ENCODE measurements at places on chromosomes 5 and 9.

- no peak for DNase-seq
Measured at GRCh38 chr9:17488662-17489061, 90.2 kb upstream of the SH3GL2 start.

- DNase-seq, result no peak
Measured at GRCh38 chr5:61993295-61993927, 312.6 kb upstream of the KIF2A start.

DNA sequence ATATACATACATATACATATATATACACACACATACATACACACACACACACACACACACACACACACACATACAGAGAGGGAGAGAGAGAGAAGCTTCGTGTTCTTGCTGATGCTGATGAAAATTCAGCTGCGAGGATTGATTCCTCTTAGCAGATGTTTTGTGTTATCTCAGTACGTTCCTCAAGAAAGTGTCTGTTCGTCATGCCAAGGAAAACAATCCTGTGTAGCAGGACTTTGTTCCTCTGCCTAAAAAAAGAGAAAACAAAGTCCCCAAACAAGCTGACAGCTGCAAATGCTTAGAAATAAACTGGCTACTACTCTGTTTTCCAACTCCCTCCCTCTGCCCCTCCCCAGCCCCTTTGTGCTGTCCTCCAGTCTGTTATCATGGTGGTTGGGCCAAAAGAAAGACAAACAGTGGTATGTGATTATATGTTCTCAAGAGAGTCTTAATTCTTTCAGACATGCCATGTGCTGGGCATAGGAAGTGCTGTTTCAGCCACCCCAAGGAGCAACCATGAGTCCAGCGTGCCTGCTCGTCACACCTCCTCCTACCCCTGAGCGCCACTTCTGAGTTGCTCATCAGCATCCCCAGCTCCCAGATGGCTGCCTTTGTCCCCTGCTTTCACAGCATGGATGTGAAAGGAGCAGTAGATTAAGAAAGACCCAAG, 71.5 kb upstream of the EQTN start:
- no peak for DNase-seq

DNA sequence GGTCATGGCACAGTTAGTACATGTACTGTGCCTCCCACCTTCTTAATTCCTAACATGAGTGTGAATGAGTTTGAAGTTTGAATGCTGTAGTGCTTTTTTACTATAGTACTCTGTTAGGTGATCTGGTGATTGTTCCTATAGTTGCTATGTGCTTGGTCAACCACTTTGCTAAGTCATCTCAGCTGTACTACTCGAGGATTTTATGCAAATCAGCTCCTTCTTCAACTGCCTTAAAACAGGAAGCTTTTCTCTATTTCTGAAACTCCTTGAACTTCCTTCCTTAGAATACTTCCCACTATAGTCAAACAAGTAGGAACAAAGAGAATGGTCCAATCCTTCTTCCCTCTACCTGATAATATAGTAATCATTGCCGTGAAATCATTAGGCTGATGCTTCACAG, 219.6 kb downstream of the CTNND2 start:
- DNase-seq, result no peak

DNA sequence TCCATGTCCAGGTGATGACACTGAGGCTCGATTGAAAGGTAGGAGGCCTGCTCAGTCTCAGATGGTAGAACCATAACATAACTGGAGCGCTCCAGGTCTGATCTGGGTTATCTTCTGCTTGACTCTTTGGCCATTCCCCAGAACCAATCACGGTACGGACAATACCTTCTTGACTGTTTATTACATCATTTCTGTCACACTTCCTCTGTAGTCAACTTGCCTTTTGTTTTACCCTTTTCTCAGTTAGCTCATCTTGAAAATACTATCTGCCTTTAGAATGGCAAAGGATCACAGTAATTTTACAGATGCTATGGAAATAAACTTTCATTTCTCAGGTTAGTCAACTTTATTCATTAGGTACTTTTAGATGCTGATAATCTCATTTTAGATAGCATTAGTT, 22.4 kb downstream of the GLRA1 start:
- no peak for DNase-seq

DNA sequence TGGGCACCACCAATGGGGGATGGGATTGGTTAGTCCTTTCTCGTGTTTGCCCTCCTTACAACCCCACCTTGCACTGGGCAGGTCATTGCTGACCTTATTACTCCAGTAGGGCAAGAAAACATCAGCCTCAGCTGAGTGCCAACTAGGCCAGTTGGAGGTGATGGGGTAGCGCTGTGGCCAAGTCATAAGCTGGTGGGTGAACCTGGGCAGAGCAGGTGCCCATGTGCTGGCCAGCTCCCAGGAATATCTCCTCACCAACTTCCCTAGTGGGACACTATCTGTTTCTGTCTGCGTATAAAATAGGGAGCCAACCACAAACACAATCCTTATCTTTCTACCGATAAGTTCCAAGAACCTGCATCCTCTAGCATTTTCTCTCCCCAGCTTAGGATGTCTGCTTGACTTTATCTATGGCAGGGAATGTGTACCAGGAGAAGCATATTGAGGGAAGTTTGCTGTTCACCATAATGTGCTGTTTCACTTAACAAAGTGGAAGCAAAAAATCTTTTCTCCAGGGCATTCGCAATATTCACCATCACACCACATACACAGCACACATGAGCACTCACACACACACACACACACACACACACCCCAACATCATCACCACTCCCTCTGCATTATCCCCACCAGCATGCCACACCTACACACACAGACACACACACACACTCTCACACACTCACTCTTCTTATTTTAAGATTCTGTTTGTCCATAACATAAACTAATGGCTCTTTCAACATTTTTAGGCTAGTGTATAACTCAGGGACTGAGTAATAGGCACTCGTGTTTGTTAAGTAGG, 390.0 kb downstream of the ENC1 start:
- no peak for DNase-seq

DNA sequence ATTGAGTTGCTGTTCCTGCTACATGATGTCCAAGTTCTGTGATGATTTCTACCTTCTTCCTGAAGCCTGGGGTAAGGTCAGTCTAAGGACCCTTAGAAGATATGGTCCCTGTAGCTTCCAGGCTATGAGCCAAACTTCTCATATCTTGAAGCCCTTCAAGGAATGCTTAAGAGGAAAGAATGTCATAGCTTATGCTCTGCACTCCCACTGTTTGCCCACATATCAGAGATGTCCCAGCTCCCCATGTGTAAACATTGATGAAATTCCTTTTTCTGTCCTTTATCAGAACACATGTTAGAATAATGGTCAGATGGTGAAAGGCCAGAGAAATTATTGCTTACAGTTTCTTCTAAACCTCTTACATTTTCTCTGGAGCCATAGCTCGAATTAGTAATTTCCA, 41.4 kb upstream of the RUSC2 start:
- DNase-seq, result no peak

- DNase-seq, result no peak
Measured at GRCh38 chr5:140348104-140348503, 1.7 kb upstream of the HBEGF start.

DNA sequence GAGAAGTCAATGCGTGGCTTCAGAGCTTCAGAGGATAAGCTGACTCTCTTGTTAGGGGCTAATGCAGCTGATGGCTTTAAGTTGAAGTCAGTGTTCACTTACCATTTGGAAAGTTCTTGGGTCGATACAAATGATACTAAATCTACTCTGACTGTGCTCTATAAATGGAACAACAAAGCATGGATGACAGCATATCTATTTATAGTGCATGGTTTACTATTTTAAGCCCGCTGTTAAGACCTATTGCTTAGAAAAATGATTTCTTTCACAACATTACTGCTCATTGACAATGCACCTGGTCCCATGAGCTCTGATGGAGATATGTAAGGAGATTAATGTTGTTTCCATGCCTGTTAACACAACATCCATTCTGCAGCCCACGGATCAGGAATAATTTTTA, 435.7 kb downstream of the MAT2B start:
- DNase-seq, result no peak

DNA sequence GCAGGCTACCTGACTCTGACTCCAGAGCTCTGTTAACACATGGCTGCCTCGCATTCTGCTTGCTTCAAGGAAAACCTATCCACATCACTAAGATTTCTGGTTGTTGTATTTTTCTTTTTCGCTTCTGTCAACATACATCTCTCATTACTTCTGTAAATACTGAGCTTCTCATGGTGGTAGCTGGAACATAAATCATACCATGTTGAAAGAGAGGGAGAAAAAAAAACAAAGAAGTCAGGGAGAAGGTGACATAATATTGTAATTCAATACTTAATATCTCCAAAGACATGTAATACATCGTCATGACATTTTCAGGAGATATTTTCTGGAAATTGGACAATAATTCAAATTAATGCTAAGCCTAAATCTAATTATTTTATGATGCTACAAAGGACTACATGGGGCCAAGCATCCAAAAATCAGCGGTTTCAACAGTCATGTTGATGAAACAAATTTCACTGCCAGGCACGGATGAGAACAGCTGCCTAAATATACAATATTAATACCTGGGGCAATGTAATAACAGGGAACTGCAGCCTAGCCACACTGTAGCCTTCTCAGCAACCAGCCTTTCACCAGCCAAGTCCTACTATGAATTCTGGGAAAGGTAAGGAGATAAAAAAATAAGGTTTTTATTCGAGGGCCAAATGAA, 332.0 kb downstream of the TRIM32 start:
- no peak for DNase-seq

GRCh38 chr5:58019614-58020013, 440.3 kb downstream of the PLK2 start:
- no peak for DNase-seq

DNA sequence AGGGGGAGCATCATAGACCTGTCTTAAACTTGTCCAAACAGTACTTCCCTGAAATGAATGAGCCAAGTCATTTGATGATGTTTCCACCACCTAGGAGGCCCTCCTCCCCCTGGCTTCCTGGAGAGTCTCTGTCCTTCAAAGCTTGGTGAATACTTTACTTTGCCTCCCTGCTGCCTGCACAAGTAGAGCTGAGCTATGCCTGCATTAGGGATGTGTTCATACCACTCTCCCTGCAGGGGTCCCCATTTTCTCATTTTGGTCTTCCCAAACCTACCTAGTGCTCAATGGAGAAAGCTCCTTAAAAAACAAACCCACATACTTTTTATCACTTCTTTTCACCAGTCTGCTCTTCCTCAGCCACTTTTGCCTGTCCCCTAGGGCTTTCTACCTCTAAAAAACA, 7.7 kb downstream of the CCNI2 start:
- DNase-seq, result no peak

DNA sequence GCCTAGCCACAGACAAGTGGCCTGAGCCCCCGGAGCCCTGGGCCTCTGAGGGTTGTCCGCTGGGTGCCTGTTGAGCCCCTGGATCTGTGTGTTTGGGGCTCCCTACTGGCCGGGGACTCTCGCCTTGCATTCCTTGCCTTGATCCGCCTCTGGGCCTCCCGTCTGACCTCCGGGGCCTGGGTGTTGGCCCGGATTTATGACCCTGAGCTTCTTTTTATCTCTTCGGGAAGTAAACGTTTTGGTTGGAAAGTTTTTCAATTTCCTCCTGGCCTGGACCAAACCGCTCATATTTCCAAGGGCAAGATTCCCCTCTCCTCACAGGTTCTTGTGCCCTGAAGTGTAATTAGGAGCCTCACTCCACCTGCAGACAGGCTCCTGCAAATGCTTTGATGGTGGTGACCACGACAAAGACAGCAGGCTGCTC, 69.3 kb upstream of the EGFLAM start:
- DNase-seq, result no peak

DNA sequence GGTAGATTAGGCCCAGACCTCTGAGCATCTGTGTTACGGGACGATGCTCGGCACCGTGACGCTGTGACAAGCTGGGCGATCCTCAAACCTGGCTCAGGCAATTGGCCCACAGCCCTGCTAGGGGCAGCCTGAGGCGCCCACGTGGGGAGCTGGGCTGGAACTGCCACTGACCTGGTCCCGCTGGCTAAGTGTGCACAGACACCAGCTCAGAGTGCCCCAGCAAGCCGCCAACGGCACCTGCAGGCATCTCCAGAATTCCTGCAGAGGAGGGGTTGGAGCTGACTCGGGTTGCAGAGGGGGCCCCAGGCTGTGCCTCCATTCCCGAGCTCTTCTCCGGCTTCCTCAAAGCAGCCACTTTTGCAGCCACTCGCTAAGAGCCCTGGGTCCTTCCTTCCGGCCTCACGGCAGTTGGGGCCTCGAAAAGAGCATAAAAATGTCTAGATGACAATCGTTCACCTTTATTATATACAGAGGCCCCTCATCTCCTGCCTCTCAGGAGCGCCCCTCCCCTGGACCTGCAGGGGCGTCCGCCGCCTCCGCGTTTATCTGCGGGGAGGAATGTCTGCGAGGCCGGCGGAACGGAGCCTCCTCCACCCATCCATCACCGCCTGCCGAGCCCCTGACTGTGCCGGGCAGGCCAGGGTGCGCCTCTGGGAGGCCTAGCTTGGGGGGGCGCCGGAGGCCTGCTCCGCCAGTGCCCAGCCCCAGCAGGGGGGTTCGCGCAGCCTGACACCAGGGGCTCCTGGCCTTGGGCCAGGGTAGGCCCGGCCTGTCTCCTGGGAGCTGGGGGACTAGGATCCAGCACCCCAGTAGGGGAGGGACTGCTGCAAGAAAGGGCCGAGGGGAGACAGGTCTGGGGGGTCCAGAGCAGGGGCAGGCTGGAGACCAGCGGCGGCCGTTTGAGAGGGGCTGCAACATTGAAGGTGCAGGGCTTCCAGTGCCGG, 144.9 kb downstream of the BARX1 start:
- DNase-seq, result no peak

GRCh38 chr5:74974451-74975091, 77.8 kb downstream of the GCNT4 start:
- no peak for DNase-seq

- no peak for DNase-seq
Measured at GRCh38 chr9:129252937-129253802, 75.1 kb upstream of the IER5L start.

DNA sequence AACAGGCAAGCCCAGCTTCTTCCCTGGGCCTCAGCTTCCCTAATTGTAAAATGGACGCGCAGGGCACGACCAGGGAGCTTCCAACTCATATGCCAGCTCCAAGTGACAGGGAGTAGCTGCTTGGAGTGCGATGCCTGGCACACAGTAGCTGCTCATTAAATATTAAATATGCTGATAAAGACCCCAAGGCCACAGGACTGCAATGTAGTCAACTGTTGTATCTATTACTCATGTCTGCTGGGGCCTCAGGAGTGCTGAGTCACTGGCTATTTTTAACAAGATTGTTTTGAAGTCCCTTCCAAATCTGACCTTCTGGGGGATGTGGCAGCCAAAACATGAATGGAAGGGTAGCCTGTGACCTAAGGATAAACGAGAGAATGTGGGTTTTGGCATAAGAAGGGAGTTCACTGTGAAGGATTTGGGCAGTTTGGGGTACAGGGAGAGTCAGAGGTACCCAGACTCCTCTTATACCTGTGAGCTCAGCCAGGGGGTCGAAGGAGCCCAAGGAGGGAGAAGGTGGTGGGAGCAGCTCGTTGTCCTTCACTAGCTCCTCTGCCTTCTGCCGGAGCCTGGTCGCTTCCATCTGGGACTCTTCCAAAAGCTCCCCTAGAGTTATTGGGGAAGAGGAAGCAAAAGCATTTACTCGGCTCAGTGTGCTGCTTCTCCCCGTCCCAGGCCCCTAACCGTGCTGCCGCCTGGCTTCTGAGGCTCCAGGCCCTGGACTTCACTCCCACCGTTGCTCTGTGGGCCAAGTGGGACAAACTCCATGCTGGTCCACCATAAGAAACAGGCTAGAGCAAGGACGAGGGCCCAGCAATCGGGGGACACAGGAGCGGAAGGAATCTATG, 17.5 kb downstream of the TNIP1 start:
- no peak for DNase-seq

GRCh38 chr5:94366811-94367210, 251.6 kb downstream of the KIAA0825 start:
- DNase-seq, result no peak

Measured in HEK293T (cell line).